ENCODE measurements at places on chromosomes 11 and 22.

GRCh38 chr22:17767233-17768065, 6.8 kb downstream of the BID start:
- DNase-seq = peak; percentile 77

GRCh38 chr22:22558071-22558971, 744 bp downstream of the PRAME start:
- DNase-seq = no peak

- no peak for DNase-seq
Observed at GRCh38 chr11:38809521-38809920, 2211.5 kb upstream of the RAG2 start.

- no peak for DNase-seq
Observed at GRCh38 chr11:57905439-57905838, 118.2 kb upstream of the OR9Q1 start.

- peak; percentile 60 for DNase-seq
Observed at GRCh38 chr22:50010676-50011446, 1.7 kb downstream of the IL17REL start.
